Activated CD4-positive, alpha-beta memory T cell treated with anti-CD3 and anti-CD28 coated beads for 36 hours (primary cell): ENCODE measurements at places on chromosomes 5 and 9. TPM values are rescaled to one million over a fixed set of nuclear protein-coding genes. Genes with fewer than 3 reads are reported as not detected.

The UNC13B gene
- 4.6 TPM for total RNA-seq

The IFNB1 gene
- total RNA-seq = 0.26 TPM

DNA sequence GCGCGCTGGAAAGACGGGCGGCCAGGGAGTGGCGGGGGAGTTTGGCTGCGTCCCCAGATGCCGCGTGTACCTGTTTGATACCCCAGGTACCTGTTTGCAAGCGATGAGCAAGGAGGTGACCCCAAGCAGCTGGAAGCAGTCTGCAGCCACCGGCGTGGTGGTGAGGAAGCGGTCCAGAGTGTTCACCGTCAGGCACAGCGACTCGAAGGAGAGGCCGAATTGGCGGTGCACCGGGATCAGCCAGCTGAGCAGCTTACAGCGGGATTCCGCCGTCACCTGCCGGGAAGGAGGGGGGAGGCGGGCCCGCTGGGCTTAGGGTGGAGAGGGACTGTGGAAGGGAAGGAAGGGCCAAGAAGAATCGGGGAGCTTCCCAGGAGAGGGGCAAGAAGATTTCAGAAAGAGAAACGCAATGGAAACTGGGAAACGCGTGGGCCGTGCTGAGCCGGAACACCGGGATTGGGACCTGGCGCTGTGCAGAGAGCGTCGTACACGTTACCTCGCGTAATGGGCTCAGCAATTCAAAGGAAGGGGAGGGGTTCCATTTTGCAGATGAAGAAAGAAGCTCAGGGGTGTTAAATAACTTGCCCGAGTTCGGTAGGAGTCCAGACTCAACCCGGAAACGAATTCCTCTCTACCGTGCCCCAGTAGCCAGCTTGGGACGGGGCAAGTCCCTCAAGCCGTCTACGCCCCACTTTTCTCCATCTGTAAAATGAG is 980 bp downstream of the CCNO start:
- no peak overlapping the region for H3K27ac ChIP-seq
- DNase-seq = no peak
- peaks cover 75% of the 10 kb centered on the region for H3K27me3 ChIP-seq
- H3K4me3 ChIP-seq = peak overlapping the region; percentile 69
- H3K36me3 ChIP-seq = no peaks in the 10 kb centered on the region

DNA sequence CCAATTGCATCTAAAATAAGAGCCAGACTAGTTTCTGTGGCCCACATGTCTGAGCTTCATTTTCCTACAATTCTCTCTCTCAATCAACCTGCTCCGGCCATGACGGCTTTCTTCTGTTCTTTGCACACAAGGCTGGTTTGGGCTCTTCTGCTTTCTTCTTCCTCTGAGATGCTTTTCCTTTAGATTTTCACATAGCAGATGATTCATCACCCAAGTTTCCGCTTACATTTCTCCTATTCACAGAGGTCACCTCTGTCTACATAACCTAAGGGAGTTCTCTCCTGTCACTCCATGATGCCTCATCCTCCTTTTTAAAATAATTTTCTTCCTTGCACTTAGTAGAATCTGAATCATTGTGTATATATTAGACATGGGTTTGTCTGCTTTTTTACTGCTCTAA is 334.6 kb upstream of the TUSC1 start:
- no peak overlapping the region for H3K27ac ChIP-seq
- DNase-seq = no peak
- H3K4me1 ChIP-seq = no peaks in the 10 kb centered on the region
- no peaks in the 10 kb centered on the region for H3K36me3 ChIP-seq
- no peaks in the 10 kb centered on the region for H3K27me3 ChIP-seq

GRCh38 chr9:136095070-136096058 is at the start of gene NACC2:
Gene NACC2, minus strand, starts transcription at chr9:136095289. Its CDS starts 44,768 bp downstream, at chr9:136050521.
- peak within 1 kb of the TSS; percentile 45 for H3K27ac ChIP-seq
- H3K27me3 ChIP-seq = no peaks in the 10 kb centered on the region
- H3K4me3 ChIP-seq = peak within 1 kb of the TSS; percentile 76
- peaks cover 20% of the 10 kb centered on the region for H3K4me1 ChIP-seq
- peak; percentile 50 for DNase-seq
- peaks cover 2% of the 10 kb centered on the region for H3K36me3 ChIP-seq

DNA sequence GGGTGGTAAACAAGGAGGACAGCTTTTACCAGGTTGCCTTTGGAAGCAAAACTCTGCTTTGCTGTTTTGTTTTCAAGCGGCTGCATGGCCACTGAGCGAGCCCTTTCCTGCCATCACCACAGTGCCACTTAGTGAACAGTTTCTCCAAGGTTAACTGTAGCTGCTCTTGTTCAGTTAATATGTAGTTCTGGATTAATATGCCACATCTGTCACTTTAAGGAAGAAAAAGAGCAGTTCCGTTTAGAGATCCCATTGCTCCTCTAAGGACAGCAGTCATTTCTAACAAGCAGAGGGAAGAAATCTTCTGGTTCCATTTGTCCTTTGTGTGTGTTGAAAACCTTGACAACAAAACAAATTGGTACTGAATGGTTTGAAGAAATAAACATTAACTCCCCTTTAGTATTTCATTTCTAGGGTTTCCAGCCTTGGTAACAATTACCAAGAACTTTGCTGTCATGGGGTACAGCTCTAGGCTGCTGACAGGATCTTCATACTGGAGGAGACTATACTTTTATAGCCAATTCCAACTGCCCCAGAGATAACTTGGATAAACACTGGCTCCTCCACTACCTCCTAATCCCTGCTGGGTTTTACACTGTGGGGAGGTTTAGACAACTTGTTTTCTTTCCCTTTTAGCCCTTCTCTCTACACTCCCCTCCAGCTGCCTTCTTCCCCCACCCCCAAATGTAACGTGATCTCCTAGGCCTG is 10.3 kb upstream of the ABL1 start:
- peaks cover 5% of the 10 kb centered on the region for H3K36me3 ChIP-seq
- no peak for DNase-seq
- H3K27ac ChIP-seq = no peak overlapping the region
- H3K4me1 ChIP-seq = peaks cover 4% of the 10 kb centered on the region
- H3K27me3 ChIP-seq = no peaks in the 10 kb centered on the region

GRCh38 chr9:135263511-135263910 is 176.0 kb downstream of the OLFM1 start:
- no peak overlapping the region for H3K27ac ChIP-seq
- peaks cover 7% of the 10 kb centered on the region for H3K27me3 ChIP-seq
- no peaks in the 10 kb centered on the region for H3K4me1 ChIP-seq
- DNase-seq = no peak
- H3K36me3 ChIP-seq = no peaks in the 10 kb centered on the region
- H3K4me3 ChIP-seq = no peak overlapping the region

DNA sequence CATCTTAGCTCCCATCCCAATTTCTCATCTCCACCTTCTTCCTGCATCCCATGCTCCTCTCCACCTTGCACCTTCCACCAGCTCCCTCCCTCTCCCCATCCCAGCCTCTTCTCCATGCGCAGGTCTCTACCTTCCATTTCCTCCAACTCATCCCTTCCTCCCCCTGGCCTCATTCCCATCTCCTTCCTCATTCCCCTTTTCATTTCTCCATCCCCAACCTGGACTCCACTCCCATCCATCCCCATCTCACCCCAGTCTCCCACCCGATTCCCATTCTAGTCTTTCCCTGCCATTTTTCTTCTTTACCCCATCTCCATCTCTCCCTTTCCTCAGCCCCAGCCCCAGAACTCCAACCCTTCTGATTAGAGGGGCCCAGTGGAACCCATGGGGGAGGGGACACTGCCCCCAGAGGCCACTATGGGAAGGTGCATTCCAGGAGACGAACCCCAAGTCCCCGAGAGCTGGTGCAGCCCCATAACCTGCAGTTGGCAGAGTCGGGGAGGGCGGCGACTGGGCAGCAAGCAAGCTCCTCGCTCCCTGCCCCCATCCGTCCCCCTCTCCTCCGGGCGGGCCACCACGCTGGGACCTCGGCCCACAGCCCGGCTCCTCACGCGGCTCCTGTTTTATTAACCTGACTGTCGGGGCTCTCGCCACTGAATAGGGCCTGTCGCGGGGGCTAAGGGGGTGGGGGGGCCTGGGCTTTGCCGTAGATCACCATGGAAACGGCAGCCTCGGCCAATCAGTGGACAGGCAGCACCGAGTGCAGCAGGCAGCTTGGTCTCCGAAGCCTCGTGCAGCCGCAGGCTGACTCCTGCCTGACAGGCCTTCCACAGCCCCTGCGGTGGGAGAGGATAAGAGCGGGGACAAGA is 66.7 kb downstream of the PCDH1 start:
- H3K36me3 ChIP-seq = no peaks in the 10 kb centered on the region
- H3K27me3 ChIP-seq = peaks cover 42% of the 10 kb centered on the region
- peak; percentile 31 for DNase-seq
- H3K27ac ChIP-seq = no peak overlapping the region
- H3K4me1 ChIP-seq = no peaks in the 10 kb centered on the region

- H3K27ac ChIP-seq = no peak overlapping the region
- H3K4me3 ChIP-seq = no peak overlapping the region
- peaks cover 17% of the 10 kb centered on the region for H3K4me1 ChIP-seq
- no peaks in the 10 kb centered on the region for H3K36me3 ChIP-seq
- no peaks in the 10 kb centered on the region for H3K27me3 ChIP-seq
- DNase-seq = no peak
Measured at GRCh38 chr9:121288673-121289025, 20.7 kb downstream of the GSN start.

GRCh38 chr9:127928676-127929624 is 1.6 kb downstream of the PIP5KL1 start:
- H3K27me3 ChIP-seq = peaks cover 3% of the 10 kb centered on the region
- peaks cover 2% of the 10 kb centered on the region for H3K36me3 ChIP-seq
- H3K4me1 ChIP-seq = peaks cover 22% of the 10 kb centered on the region
- H3K27ac ChIP-seq = no peak overlapping the region
- DNase-seq = no peak
- H3K4me3 ChIP-seq = peak overlapping the region; percentile 10

GRCh38 chr9:93187047-93187446 is 3.1 kb downstream of the WNK2 start:
- DNase-seq = no peak
- H3K4me1 ChIP-seq = peaks cover 9% of the 10 kb centered on the region
- H3K27ac ChIP-seq = no peak overlapping the region
- no peak overlapping the region for H3K4me3 ChIP-seq

- no peak for DNase-seq
- no peak overlapping the region for H3K27ac ChIP-seq
- H3K4me3 ChIP-seq = no peak overlapping the region
- H3K4me1 ChIP-seq = peaks cover 4% of the 10 kb centered on the region
- no peaks in the 10 kb centered on the region for H3K27me3 ChIP-seq
Measured at GRCh38 chr5:98217138-98217537, 556.3 kb upstream of the RGMB start.

- no peaks in the 10 kb centered on the region for H3K36me3 ChIP-seq
- H3K27me3 ChIP-seq = no peaks in the 10 kb centered on the region
Measured at GRCh38 chr5:151911011-151911410, 13.6 kb downstream of the GLRA1 start.

The SPINK1 gene
- total RNA-seq = not detected

GRCh38 chr5:56330806-56331205 is 97.7 kb upstream of the ANKRD55 start:
- H3K36me3 ChIP-seq = peaks cover 12% of the 10 kb centered on the region
- peak overlapping the region; percentile 91 for H3K27ac ChIP-seq
- peaks cover 60% of the 10 kb centered on the region for H3K4me1 ChIP-seq
- no peaks in the 10 kb centered on the region for H3K27me3 ChIP-seq
- no peak for DNase-seq
- no peak overlapping the region for H3K4me3 ChIP-seq

DNA sequence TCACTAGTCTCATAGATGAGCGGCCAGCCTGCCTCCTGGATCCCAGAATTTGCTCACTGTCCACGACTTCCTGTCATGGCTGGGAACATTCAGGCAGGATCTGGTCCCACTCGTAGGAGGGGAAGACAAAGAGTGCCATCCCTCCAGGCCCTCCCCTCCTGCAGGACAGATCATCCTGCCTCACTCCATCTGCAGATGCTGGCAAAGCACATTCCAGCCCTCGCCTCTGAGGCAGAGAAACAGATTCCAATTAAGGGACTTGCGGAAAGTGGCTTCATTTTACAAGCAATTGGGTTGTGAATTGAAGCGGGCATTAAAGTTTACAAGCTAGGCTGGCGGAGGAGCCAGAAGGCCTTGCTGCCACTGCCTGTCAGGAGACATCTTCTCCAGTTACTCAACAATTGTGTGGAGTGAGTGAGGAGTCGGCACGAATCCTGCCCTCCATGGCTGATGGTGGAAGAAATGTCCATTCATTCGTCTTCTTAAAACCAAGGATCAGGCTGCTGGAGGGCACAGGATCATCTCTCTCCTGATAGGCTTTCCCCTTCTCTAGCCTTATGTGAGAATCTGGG is 41.8 kb upstream of the KCNMB1 start:
- H3K27ac ChIP-seq = no peak overlapping the region
- DNase-seq = no peak
- no peaks in the 10 kb centered on the region for H3K36me3 ChIP-seq
- peaks cover 4% of the 10 kb centered on the region for H3K27me3 ChIP-seq
- H3K4me1 ChIP-seq = no peaks in the 10 kb centered on the region

The MAP1B gene
- 0.78 TPM for total RNA-seq

The NR5A1 gene
- not detected for total RNA-seq

DNA sequence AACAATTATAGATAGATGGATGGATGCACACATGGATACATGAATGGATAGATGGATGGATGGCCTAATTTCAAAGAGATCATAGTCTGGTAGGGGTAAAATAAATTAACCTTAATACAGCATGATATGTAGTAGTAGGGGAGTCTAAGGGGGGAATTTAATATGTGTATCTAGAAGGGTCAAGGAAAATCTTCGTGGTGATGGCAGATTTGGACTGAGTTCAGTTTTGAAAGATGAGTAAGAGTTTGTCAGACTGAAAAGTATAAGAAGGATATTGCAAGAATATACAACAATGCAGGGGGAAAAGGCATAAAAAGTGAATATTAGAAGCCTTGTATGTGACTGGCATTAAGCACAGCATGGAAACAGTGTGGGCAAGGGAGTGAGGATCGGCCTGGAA is 98.7 kb downstream of the ZNF462 start:
- no peaks in the 10 kb centered on the region for H3K4me1 ChIP-seq
- no peak overlapping the region for H3K4me3 ChIP-seq
- H3K36me3 ChIP-seq = no peaks in the 10 kb centered on the region
- H3K27ac ChIP-seq = no peak overlapping the region

GRCh38 chr9:33415501-33416038 is 13.2 kb upstream of the AQP7 start:
- peaks cover 52% of the 10 kb centered on the region for H3K4me1 ChIP-seq
- H3K27ac ChIP-seq = peak overlapping the region; percentile 95
- peak; percentile 97 for DNase-seq
- H3K27me3 ChIP-seq = no peaks in the 10 kb centered on the region

DNA sequence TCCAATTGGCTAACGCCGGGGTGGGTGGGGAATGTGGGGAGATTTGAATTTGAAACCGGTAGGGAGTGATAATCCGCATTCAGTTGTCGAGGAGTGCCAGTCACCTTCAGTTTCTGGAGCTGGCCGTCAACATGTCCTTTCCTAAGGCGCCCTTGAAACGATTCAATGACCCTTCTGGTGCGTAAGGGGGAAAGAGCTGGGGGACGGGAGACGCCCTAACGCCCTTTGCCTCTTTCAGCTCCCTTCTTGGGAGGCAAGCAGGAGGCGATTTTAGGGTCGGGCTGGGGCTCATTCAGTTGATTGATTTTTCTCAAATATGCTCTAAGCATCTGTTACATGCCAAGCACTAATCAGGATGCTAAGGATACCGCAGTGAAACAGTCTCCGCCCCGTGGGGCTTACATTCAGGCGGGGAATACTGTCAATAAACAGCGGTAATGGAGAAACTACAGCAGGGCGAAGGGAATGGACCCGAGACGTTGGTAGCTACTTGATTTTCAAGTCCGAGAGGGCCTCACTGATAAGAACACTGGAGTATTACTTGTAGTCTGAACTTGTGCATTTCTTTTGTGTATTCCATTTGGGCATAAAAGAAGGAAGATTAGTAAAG is at the start of gene HMMR:
Gene HMMR, plus strand, starts transcription at position 71 of the 610 bp plus-strand sequence. Its CDS starts 61 bp downstream, at position 132.
- peak within 1 kb of the TSS; percentile 100 for H3K27ac ChIP-seq
- H3K4me1 ChIP-seq = peaks cover 33% of the 10 kb centered on the region
- no peak for DNase-seq
- peak within 1 kb of the TSS; percentile 96 for H3K4me3 ChIP-seq

GRCh38 chr9:131485206-131485605 is 17.5 kb upstream of the POMT1 start:
- no peak for DNase-seq
- peaks cover under 1% of the 10 kb centered on the region for H3K4me1 ChIP-seq
- no peak overlapping the region for H3K4me3 ChIP-seq
- H3K27ac ChIP-seq = no peak overlapping the region
